ENCODE measurements at places on chromosomes 3 and 15.
A peak's percentile ranks its signal among the peaks of the same experiment; 100 is the strongest.

GRCh38 chr3:127628788-127629466 lies at the start of gene PODXL2:
Gene PODXL2, plus strand, starts transcription at chr3:127629185. Its CDS starts 35 bp downstream, at chr3:127629220.
- no peak for DNase-seq

- no peak for DNase-seq
Measured at GRCh38 chr15:76200641-76201105, 110.6 kb downstream of the ETFA start.

GRCh38 chr3:177960722-177961121 lies 575.5 kb upstream of the KCNMB2 start:
- no peak for DNase-seq

DNA sequence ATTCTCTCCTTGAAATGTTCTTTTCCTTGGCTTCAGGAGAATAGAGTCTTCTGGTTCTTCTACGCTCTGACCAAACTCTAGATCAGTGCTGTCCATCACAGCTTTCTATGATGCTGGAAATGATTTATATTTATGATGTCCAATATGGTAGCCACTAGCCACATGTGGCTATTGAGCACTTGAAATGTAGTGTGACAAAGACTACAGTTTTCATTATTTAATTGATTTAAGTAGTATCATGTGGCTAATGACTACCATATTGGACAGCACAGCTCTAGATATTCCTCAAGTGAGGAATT lies 2.9 kb downstream of the LNP1 start:
- DNase-seq, result no peak

GRCh38 chr15:27361438-27361837 lies 390.5 kb downstream of the GABRG3 start:
- no peak for DNase-seq

- DNase-seq, result no peak
Measured at GRCh38 chr15:57619746-57620145, 28.0 kb downstream of the MYZAP start.

DNA sequence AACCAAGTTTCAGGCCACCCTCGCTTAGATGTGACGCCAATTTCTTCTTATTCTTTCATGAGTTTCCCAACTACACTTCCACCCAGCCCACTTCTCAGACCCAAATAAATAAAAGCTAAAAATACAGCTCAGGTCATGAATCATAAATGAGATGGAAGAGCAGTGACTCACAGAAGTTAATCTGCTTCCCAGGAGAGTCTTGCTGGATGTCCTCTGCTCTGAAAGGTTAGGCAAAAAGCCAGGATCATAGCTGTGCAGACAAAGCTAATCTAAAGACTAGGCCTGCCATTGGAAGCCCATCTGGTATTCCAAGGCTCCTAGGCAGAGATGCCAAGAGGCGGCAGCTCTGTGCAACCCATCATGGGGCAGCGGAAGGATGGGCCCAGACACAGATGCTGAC lies 24.1 kb downstream of the SHC4 start:
- no peak for DNase-seq

GRCh38 chr3:105830836-105831235 lies 38.0 kb downstream of the CBLB start:
- no peak for DNase-seq

DNA sequence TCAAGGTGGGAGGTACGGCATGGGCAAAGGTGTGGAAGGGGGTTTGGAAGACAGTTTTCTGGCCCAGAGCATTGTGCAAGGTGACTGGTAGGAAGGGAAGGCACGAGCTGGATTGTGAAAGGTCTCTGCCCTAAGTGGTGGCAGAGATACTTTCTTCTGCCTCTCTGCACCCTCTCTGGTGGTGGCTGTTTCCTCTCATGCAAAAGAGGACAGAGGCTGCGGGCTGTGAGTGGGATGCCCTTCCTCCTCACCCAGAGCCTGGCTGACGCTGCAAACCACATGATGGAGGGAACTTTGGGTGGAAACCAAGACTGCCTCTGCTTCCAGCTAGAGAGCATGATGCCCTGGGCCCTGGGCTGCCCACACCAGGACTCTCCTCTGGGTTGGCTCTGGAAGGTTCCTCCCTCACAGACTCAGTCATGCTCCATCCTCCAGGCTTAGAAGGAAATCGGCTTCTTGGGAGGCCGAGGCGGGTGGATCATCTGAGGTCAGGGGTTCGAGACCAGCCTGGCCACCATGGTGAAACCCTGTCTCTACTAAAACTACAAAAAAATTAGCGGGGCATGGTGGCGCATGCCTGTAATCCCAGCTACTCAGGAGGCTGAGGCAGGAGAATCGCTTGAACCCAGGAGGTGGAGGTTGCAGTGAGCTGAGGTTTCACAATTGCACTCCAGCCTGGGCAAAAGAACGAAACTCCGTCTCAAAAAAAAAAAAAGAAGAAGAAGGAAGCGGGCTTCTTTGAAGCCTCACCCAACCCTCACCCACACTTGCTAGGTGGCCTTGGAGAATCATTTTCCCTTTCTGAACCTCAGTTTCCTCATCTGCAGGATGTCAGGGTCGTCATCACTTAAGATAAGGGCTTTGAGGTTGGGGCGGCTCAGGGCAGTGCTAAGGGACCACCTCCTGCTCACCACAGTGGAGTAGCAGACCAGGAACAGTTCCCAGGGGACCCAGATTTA lies 8.3 kb downstream of the PSTPIP1 start:
- no peak for DNase-seq

DNA sequence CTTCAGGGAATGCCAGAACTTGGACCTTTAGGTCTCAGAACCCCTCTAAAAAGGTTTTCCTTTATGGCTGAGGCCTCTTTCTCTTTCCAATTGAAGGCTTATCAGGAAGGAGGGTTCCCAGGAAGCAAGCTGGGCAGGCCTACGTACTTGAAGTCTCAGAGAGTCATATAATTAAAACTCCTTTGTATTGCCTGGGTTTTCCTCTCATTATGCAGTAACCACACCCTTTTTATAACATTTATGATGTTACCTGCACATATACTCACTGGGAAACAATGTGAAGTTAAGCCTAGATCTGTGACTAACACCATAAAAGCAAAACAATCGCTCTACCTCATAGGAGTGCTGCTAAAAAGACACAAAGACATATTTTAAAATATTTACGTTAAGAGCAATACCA lies 27.3 kb downstream of the SERP1 start:
- no peak for DNase-seq

- DNase-seq, result no peak
Measured at GRCh38 chr15:27764339-27764738, 334.8 kb downstream of the OCA2 start.

GRCh38 chr15:81893182-81893835 lies 152.5 kb downstream of the MEX3B start:
- no peak for DNase-seq

GRCh38 chr15:57323806-57324589 lies 52.3 kb upstream of the CGNL1 start:
- DNase-seq, result no peak

GRCh38 chr15:56242576-56243162 lies 1.0 kb downstream of the RFX7 start:
- no peak for DNase-seq

GRCh38 chr3:12433823-12434222 lies 50.5 kb upstream of the TSEN2 start:
- no peak for DNase-seq

DNA sequence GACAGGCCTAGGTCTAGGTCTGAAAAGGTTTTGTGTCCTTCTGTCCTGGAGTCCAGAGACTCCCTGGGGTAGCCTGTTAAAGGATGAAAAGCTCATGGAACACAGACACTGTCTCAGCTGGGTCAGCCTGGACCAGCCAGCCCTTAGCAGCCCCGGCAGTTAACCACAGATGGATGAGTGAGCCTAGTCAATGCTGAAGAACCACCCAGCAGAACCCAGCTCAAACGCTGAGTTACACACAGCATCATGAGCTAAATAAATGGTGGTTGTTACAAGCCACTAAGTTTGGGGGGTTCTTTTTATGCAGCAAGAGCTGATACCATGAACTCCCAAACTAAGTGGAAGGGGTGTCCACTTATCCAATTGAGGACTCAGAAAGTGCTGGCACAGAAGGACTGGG lies 472.8 kb upstream of the PROK2 start:
- DNase-seq, result no peak

GRCh38 chr3:157170861-157171260 lies 10.9 kb upstream of the CCNL1 start:
- DNase-seq, result peak; percentile 4

- DNase-seq, result no peak
Measured at GRCh38 chr3:149020839-149021252, 29.5 kb downstream of the GYG1 start.

DNA sequence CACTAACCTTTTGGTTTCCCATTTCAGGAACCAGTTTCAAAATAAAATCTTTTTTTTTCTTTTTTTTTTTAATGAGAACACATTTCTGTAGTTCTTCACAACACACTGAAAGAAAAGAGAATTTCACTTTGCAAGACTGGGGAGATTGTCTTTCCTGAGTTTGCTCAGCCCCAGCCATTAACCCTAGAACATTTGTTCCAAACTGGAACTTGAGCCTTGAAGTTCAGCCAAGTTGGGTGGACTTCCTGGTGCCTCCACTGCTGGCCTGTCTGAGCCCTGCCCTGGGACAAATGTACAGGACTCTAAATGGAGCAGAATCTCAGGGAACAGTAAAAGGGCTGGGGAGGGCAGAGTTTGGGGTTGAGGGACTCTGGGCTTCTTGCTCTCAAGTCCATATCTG lies 196.4 kb upstream of the LPP start:
- no peak for DNase-seq

DNA sequence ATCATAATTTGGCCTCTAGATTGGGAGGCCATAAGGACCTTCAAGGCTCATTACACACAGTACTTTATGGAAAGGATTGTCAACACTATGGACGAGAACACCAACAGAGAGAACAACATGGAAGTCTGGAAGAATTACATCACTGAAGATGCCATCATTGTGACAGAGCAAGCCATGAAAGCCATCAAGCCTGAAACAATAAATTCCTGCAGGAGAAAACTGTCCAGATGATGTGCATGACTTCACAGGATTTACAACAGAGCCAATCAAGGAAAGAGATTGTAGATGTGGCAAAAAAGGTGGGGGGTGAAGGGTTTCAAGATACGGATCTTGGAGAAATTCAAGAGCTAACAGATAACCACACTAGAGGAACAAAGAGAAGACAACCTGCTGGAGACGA lies 15.9 kb downstream of the IL17RB start:
- no peak for DNase-seq

GRCh38 chr3:65669163-65669875 lies 369.4 kb downstream of the MAGI1 start:
- DNase-seq, result no peak

DNA sequence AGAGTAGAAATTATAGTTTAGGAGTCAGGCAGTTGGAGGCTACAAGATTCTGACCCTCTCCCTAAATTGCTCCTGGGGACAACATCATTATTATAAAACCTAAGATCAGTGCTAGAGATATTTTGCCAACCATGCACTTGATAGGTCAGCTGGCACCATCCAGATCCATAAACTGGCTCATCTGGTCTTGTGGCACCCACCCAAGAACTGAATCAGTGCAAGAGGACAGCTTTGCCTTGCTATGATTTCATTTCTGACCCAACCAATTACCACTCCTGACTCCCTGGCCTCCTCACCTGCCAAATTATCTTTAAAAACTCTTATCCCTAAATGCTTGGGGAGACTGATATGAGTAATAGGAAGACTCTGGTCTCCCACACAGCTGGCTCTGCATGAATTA lies 461.1 kb upstream of the TGFBR2 start:
- DNase-seq, result no peak

DNA sequence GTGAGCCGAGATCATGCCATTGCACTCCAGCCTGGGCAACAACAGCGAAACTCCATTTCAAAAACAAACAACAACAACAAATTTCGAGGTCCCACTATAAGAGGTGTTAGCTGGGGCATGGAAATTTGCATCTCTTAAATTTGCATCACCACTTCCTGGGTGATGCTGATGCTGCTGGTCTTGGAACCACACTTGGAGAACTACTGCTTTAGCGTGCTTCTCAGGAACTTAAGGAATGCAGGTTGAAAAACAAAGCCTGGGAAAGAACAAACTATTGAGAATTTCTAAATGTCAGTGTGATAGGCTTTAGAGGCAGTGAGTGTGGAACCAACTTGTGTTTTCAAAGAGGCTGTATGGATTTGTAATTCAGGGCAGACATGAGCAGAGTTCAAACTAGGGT lies 858.4 kb upstream of the ARPP21 start:
- no peak for DNase-seq

- no peak for DNase-seq
Measured at GRCh38 chr3:174488527-174488926, 370.6 kb upstream of the NAALADL2 start.

DNA sequence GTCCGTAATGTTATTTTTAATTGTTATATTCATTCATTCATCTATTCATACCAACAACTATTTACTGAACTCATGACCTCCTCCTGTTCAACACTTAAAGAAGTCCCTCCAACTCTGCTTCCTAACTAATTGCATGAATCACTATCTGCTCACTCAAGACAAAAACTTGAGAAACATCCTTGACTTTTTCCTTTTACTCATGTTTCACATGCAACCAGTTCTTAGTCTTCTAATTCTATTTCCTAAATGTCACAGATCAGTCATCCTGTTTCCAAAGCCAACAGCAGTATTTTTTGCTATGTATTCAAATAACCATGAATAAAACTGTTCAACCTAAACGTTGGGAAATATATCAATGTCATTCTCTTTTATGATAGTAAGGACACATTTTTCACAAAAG lies 124.6 kb upstream of the GBE1 start:
- DNase-seq, result no peak

DNA sequence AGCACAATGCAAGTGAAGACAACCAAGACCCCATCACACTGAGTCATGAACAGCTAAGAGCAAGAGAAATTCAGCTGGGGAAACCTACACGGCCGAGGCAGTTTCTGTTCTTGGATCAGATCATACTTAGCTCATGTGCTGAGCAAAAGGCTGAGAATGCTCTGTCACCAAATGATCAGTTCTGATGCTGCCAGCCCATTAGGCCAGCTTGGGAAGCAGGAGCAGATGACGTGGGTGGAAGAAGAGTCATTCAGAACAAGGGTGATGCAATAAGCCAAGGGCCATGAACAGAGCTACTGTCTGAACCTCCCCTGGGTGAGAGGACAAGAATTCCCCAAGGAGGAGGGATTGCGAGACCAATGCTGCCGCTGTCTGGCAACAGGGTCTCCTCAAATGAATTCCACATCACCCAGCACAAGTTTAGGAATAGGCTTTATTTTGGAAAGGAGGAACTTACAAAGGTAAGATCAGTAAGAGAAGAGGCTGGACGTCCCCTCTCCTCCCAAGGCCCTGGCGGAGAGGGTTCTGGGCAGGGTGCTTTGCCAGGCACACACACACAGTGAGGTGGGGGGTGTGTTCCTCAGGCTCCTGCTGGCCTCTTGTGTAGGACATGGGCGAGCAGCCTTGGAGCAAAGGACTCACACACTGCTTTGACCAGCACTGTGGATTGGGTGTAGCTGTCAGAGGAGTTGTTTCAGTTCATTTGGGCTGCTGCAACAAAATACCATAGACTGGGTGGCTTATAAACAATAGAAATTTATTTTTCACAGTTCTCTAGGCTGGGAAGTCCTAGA lies 65.6 kb upstream of the CTXND1 start:
- DNase-seq, result no peak

GRCh38 chr3:115099986-115100571 lies 47.0 kb downstream of the ZBTB20 start:
- DNase-seq, result peak; percentile 65

Measured in NCI-H1694 treated with DMSO at 0.1 percent for 48 hours (cell line).